ENCODE measurements at places on chromosomes 4 and X.

- H3K27ac ChIP-seq, result no peak overlapping the region
- no peak for DNase-seq
- no peaks in the 10 kb centered on the region for H3K27me3 ChIP-seq
- no peak overlapping the region for H3K4me3 ChIP-seq
Measured at GRCh38 chr4:153025406-153025805, 89.3 kb downstream of the FHDC1 start.

DNA sequence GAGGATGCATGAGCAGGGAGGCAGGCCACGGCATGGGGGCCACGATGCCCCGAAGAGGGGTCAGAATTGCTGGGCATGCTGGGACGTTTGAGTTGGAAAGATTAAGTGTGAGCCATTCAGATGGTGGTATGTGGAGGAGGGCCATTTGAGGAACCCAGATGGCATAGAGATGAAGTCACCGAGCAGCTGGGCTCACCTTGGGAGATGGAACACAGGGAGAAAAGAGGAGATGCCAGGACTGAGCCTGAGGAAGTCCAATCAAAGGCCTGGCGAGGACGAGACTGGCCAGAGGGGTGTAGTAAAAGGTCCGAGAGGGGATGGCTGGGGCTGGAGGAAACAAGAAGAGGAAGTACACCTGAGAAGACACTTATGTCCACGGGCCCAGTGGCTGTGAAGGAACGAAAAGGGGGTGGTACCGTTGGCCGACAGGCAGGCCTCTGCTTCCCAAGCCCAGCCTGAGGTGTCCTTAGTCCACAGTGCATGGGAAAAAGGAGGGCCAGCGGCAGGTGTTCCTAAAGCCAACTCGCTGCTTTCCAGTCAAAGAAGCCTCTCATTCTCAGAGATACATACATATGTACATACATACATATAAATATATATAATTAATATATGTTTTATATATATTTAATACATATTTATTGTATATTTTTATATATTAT lies 54.6 kb upstream of the CLCN4 start:
- H3K27me3 ChIP-seq, result no peaks in the 10 kb centered on the region
- peaks cover 14% of the 10 kb centered on the region for H3K4me1 ChIP-seq
- DNase-seq, result no peak
- H3K27ac ChIP-seq, result no peak overlapping the region

DNA sequence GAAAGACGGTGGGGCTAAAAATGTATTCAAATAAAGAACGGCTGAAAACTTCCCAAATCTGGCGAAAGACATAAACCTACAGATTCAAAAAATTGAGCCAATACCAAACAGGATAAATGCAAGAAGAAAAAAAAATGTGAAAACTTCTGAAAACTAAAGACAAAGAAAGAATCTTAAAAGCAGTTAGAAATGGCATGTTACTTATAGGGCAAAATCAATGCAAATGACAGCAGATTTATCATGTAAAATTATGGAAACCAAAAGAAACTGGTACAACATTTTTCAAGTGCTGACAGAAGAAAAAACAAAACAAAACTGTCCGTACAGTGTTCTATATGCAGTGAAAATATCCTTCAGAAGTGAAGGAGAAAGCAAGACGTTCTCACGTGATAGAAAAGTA lies 239.0 kb downstream of the PDGFC start:
- no peak overlapping the region for H3K27ac ChIP-seq
- H3K27me3 ChIP-seq, result no peaks in the 10 kb centered on the region
- no peak overlapping the region for H3K4me3 ChIP-seq

GRCh38 chrX:120367402-120368109 lies 5.7 kb downstream of the ATP1B4 start:
- H3K27me3 ChIP-seq, result no peaks in the 10 kb centered on the region
- no peak overlapping the region for H3K27ac ChIP-seq
- no peak for DNase-seq
- H3K36me3 ChIP-seq, result no peaks in the 10 kb centered on the region
- no peak overlapping the region for H3K4me3 ChIP-seq

GRCh38 chrX:56920338-56920997 lies 74.9 kb downstream of the SPIN3 start:
- no peaks in the 10 kb centered on the region for H3K4me1 ChIP-seq
- no peaks in the 10 kb centered on the region for H3K36me3 ChIP-seq
- H3K27ac ChIP-seq, result no peak overlapping the region
- no peak overlapping the region for H3K4me3 ChIP-seq
- DNase-seq, result no peak
- H3K27me3 ChIP-seq, result no peaks in the 10 kb centered on the region

DNA sequence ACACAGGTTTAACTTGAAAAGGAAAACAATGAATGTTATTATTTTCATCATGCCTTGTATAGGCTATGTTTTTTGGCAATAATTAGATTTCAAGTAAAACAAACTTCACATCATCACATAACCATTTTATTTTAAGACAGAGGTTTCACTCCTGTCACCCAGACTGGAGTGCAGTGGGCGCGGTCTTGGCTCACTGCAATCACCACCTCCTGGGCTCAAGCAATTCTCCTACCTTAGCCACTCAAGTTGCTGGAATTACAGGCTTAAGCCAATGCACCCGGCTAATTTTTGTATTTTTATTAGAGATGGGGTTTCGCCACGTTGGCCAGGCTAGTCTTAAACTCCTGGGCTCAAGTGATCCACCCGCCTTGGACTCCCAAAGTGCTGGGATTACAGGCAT lies 658.6 kb upstream of the ATOH1 start:
- H3K4me1 ChIP-seq, result no peaks in the 10 kb centered on the region
- H3K4me3 ChIP-seq, result no peak overlapping the region
- no peak overlapping the region for H3K27ac ChIP-seq
- DNase-seq, result no peak

DNA sequence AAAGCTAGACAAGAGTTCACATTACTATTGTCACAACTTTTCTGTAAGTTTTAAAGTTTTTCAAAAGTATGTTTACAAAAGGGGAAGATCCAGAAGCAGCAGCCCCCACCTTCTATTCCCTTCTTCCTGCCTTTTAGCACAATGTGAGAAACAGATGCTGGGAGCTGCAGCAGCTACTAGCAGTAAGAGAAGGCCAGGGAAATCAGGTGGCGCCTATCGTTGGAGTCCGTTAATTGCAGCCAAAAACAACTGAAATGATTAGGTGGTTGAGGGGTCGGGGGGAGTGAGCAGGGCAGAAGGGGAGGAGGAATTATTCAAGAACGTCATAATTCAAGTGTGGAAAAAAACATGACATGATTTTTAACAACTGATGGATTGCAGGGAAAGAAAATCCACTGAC lies 27.4 kb downstream of the FRYL start:
- H3K27ac ChIP-seq, result no peak overlapping the region
- no peak overlapping the region for H3K4me3 ChIP-seq
- no peaks in the 10 kb centered on the region for H3K36me3 ChIP-seq
- H3K4me1 ChIP-seq, result peaks cover under 1% of the 10 kb centered on the region
- no peak for DNase-seq

DNA sequence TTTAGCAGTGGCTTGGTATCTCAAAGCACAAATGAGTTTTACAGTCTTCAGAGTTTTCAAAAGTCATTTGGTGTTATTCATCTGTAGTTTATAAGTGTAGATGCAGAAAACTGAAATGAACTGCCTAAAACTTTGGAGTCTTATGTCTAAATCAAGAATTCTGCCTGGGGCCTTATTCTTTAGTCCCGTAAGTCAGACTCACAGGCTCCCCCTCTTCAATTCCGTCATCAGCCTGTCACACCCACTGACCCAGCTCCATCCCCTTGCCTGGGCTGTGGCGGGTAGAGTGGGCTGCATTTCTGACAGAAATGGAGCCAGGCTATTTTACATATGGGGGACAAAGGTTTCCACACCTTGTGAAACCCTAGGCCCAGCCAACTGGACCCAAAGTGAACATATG lies 44.3 kb downstream of the TSPAN5 start:
- H3K27me3 ChIP-seq, result no peaks in the 10 kb centered on the region
- H3K4me3 ChIP-seq, result no peak overlapping the region
- H3K36me3 ChIP-seq, result no peaks in the 10 kb centered on the region
- H3K4me1 ChIP-seq, result no peaks in the 10 kb centered on the region
- DNase-seq, result no peak
- no peak overlapping the region for H3K27ac ChIP-seq

GRCh38 chrX:17634542-17635207 lies 102.6 kb upstream of the SCML1 start:
- no peaks in the 10 kb centered on the region for H3K27me3 ChIP-seq
- no peak overlapping the region for H3K4me3 ChIP-seq
- no peaks in the 10 kb centered on the region for H3K4me1 ChIP-seq

GRCh38 chrX:46912603-46913491 lies 626 bp downstream of the JADE3 start:
- H3K27ac ChIP-seq, result no peak overlapping the region
- no peaks in the 10 kb centered on the region for H3K27me3 ChIP-seq
- DNase-seq, result no peak
- no peaks in the 10 kb centered on the region for H3K4me1 ChIP-seq
- no peaks in the 10 kb centered on the region for H3K36me3 ChIP-seq

DNA sequence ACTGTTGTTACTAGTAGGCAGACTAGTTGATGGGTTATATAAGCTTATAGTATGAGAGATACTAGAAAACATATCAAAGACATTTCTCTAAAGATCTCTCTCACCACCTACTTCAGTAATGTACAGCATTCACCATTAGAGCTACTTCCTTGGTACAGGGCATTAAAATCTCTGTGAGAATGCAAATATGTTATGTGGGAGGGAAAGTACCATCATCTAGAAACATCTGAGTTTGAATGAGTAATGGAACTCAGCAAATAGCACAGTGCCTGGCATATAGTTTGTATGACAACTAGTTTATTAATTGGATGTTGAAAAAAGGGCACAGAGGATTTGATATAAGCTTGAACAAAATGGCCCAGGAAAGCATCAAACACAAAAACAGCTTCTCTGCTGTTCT lies 211.1 kb downstream of the GLUD2 start:
- no peaks in the 10 kb centered on the region for H3K4me1 ChIP-seq
- no peak overlapping the region for H3K27ac ChIP-seq
- no peaks in the 10 kb centered on the region for H3K27me3 ChIP-seq
- H3K4me3 ChIP-seq, result no peak overlapping the region
- no peaks in the 10 kb centered on the region for H3K36me3 ChIP-seq

DNA sequence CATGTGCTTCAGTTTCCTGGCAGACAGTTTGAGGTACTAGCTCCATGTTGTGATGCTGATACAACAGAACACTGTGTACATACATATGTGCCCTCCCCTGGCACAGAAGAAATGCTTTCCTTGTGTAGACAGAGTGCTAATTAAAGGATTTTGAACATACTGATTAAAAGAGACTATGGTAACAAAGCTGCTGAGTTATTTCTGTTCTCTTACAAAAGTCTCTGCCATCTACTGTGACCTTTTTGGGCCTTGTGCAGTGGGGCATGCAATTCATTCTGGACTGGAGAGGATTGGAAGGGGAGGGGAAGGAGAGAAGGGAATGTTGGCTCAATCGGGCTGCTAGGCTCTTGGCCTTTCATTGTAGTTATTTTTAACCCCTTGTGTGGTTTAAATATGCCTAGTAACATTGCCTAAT lies 6.0 kb downstream of the PDLIM5 start:
- no peaks in the 10 kb centered on the region for H3K27me3 ChIP-seq
- H3K27ac ChIP-seq, result no peak overlapping the region
- DNase-seq, result no peak

- no peak for DNase-seq
- H3K4me1 ChIP-seq, result no peaks in the 10 kb centered on the region
- no peaks in the 10 kb centered on the region for H3K27me3 ChIP-seq
Measured at GRCh38 chr4:53321151-53321983, 44.5 kb downstream of the SCFD2 start.

DNA sequence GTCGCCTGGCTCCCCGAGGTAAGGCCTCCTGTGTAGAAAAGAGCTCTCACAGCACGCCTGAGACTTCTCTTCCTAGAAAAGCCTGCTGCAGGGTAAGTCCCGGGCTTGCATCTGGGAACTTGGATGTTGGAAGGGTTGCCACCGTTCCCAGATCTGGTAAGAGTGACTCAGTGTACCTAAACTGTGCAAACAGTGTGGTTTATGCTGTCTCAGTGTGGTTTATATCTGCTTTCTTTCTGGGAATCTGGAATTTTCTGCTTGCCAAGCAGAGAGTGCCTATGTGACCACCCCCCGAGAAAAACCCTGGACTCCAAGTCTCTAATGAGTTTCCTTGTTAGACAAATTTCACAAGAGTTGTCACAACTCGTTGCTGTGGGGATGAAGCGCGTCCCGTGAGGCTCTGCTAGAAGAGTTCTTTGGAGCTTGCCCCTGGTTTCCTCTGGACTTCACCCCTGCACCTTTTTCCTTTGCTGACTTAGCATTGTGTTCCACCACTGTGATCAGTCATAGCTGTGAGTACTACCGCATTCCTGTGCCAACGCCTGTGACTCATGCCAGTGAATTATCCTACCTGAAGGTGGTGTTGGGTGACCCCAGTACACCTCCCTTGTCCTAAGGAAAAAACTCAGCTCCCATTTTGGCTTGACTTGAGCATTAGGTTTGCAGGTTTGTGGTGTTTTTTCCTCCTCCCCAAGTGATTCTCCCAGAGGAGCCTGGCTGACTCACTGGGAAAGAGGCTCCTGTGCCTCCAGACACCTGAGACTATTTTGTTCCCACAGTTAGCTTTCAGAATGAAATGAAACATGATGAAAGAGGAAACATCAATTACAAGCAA lies 14.5 kb downstream of the SLC2A9 start:
- no peaks in the 10 kb centered on the region for H3K36me3 ChIP-seq
- no peak for DNase-seq

DNA sequence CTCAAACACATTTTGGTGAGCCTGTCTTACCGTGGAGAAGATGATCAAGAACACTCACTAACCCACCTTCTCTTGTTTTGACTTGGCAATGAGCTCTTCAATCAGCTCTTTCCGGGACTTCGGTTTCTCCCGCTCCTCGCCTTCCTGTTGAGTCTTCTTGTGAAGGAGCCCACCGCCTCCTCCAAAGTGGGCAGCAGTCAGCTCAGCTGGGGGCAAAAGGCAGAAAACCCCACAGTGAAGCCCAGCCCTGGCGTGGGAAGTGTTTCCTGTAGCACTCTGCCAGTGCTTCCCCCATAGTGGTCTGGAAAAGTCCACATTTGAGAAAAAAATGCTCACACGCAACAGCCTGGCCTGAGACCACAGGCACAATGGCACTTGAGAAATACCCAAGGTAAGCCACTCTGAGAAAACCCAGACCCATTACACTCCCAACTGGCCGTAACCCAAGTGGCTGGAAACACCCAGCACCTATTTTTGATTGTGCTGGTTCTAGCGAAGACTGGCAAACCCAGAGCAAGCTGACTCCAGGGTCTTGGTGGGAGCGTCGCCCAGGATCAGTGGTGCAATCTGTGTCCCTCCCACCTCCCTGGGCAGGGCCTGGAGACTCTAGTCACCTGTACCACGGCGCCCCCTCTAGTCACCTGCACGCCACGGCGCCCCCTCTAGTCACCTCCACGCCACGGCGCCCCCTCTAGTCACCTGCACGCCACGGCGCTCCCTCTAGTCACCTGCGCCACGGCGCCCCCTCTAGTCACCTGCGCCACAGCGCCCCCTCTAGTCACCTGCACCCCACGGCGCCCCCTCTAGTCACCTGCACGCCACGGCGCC lies 8.6 kb downstream of the NOP14 start:
- peaks cover 4% of the 10 kb centered on the region for H3K4me1 ChIP-seq
- H3K36me3 ChIP-seq, result peaks cover 18% of the 10 kb centered on the region
- DNase-seq, result no peak
- H3K27ac ChIP-seq, result peak overlapping the region; percentile 6
- no peak overlapping the region for H3K4me3 ChIP-seq

- DNase-seq, result no peak
- H3K4me1 ChIP-seq, result no peaks in the 10 kb centered on the region
- no peaks in the 10 kb centered on the region for H3K27me3 ChIP-seq
- H3K36me3 ChIP-seq, result no peaks in the 10 kb centered on the region
- H3K27ac ChIP-seq, result no peak overlapping the region
Measured at GRCh38 chr4:22787753-22788375, 95.1 kb downstream of the GBA3 start.

All from naive thymus-derived CD4-positive, alpha-beta T cell (primary cell).